Activated CD4-positive, alpha-beta memory T cell treated with anti-CD3 and anti-CD28 coated beads, Interleukin-2, amount 10 ng/mL, durations not matched to agents 7 days and 5 days (primary cell): ENCODE measurements at places on chromosomes 5 and 9. TPM values are rescaled to one million over a fixed set of nuclear protein-coding genes. Genes with fewer than 3 reads are reported as not detected.

DNA sequence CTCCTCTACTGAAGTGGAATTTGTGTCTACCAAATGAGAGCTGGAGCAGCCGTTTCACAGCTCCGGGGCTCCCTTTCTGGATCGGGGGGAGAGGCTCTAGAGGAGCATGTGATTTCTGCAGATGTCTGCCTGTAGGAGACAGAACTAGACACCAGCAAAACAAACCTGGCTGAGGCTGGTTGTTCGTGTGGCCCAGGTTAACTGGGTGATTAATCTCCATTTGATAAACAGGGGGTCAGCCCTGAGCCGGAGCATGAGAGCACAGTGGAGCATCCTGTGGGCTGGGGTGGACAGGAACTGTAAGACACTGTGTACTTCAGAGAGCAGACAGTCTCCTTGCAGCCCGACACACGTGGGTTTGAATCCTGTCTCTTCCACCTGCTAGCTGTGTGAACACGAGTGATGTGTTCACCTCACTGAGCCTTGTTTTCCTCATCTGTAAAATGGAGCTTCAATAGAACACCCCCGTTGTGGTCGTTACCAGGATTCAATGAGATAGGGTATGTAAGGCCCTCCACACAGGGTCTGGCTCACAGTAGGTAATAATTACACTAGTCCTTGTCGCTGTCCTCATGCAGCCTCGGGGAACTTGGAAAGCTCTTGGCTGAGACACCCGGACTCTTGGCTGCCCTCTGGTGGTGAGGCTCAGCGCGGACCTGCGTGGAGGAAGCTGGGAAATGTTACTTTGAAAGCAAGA, 12.9 kb downstream of the CXCL14 start:
- H3K27me3 ChIP-seq: peaks cover 8% of the 10 kb centered on the region
- H3K4me1 ChIP-seq: no peaks in the 10 kb centered on the region
- H3K27ac ChIP-seq: no peak overlapping the region
- peak; percentile 70 for DNase-seq
- H3K4me3 ChIP-seq: no peak overlapping the region

- no peaks in the 10 kb centered on the region for H3K27me3 ChIP-seq
- H3K36me3 ChIP-seq: no peaks in the 10 kb centered on the region
- no peak overlapping the region for H3K27ac ChIP-seq
- H3K4me1 ChIP-seq: no peaks in the 10 kb centered on the region
- DNase-seq: no peak
These were observed 22.5 kb downstream of the ZNF462 start for GRCh38 chr9:106885451-106885850.

DNA sequence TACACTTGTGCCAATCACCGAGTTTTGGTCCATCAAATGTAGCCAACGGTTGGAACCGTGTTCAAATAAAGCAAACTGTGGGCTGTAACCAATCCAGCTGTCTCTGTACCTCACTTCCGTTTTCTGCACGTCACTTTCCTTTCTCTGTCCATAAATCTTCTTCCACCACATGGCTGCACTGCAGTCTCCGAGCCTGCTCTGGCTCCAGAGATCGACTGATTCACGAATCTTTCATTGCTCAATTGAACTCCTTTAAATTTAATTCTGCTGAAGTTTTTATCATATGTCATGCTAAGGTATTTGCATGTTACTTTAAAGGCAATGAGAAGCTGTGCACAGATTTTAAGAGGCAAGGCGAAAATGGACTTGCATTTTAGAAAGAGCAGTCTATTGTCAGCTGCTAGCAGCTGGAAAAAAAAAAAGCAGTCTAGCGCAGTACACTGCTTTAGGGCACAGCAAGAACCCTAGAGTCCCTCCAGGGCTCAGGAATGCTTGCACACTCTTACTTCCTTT, 13.2 kb downstream of the TTC39B start:
- H3K27me3 ChIP-seq: no peaks in the 10 kb centered on the region
- peak overlapping the region; percentile 27 for H3K27ac ChIP-seq
- peaks cover 53% of the 10 kb centered on the region for H3K4me1 ChIP-seq
- no peak for DNase-seq
- no peak overlapping the region for H3K4me3 ChIP-seq

GRCh38 chr9:70218767-70219166, 40.0 kb upstream of the SMC5 start:
- no peaks in the 10 kb centered on the region for H3K27me3 ChIP-seq
- no peak overlapping the region for H3K27ac ChIP-seq
- H3K4me3 ChIP-seq: no peak overlapping the region
- no peaks in the 10 kb centered on the region for H3K36me3 ChIP-seq
- no peak for DNase-seq

DNA sequence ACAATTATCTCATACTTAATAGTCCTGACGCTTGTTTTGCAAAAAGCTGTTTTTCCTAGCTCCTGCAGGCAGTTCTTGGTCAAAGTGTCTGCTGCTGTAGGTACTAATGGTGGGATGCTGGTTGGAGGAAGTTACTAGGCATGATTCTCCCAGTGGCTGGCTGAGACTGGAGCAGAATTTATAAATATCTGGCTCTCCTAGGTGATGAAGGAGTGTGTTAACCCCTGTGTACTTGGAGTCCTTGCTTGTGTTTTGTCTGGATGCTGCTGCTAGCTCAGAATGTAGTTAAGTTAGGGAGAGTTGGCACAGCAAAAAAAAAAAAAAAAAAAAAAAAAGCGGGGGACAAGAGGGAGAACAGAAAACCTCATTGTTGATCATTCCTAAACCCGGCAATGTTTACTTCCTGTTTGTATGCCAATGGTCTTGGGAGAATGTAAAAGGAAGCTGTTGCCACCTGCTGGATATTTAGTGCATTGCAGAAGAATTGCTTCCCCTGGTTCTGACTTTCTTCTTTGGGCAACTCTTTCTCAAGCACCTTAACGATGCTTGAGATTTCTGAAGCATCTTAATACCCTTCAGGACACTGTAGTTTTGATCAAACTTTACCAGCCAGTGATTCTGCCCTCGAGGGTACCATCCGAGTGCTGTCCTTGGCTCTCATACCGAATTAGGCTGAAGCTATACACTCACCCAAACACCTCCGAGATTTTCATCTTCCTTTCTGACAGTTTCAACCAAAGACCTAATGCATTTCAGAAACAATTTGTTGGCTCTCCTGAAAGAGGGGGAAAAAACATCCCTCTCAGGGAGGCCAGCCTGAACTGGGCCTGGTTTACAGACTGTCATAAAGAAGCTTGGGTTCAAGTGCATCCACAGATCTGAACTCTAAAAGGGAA, 71.7 kb upstream of the WWC1 start:
- DNase-seq: peak; percentile 37
- H3K27ac ChIP-seq: no peak overlapping the region
- H3K4me3 ChIP-seq: no peak overlapping the region
- no peaks in the 10 kb centered on the region for H3K36me3 ChIP-seq
- peaks cover 15% of the 10 kb centered on the region for H3K27me3 ChIP-seq
- H3K4me1 ChIP-seq: no peaks in the 10 kb centered on the region

DNA sequence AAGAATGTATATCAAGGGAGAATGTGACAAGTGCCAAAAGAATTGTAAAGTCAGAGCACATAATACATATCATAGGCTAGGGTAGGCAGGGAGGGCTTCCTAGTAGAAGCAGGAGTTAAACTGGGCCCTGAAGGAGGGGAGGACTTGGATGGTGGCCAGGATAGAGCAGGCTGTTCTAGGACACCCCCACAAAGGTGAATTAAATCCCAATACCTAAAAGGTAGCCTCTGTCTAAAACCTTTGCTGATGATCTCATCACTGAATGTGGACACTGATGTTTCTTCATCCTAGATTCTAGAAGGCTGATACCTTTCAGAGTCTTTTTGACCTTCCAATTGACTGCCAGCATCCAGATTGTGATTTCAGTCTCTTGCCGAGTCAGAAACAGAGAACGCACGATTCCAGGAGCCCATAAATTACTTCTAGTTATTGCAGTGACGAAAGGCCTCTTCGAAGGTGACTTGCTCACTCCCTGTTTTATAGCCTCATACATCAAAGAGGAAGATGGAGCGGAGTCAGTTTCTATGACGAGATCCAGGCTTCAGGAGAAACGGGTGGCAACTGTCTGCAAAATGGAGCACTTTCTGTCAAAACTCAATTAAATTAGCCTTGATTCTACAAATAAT, 43.2 kb downstream of the KIF4B start:
- DNase-seq: no peak
- H3K4me1 ChIP-seq: no peaks in the 10 kb centered on the region
- H3K27ac ChIP-seq: no peak overlapping the region
- peaks cover 8% of the 10 kb centered on the region for H3K27me3 ChIP-seq

GRCh38 chr9:112041199-112041535, 133.9 kb downstream of the SUSD1 start:
- no peak overlapping the region for H3K27ac ChIP-seq
- H3K27me3 ChIP-seq: no peaks in the 10 kb centered on the region
- H3K36me3 ChIP-seq: peaks cover 54% of the 10 kb centered on the region
- no peak overlapping the region for H3K4me3 ChIP-seq
- DNase-seq: no peak
- peaks cover 34% of the 10 kb centered on the region for H3K4me1 ChIP-seq

SAXO1 gene
- not detected for total RNA-seq

MARCHF3 gene
- 0.70 TPM for total RNA-seq

ADGRD2 gene
- not detected for total RNA-seq

TOPORS gene
- total RNA-seq: 12.7 TPM
